ENCODE measurements at places on chromosomes 3 and 15.
A peak's percentile ranks its signal among the peaks of the same experiment; 100 is the strongest.

DNA sequence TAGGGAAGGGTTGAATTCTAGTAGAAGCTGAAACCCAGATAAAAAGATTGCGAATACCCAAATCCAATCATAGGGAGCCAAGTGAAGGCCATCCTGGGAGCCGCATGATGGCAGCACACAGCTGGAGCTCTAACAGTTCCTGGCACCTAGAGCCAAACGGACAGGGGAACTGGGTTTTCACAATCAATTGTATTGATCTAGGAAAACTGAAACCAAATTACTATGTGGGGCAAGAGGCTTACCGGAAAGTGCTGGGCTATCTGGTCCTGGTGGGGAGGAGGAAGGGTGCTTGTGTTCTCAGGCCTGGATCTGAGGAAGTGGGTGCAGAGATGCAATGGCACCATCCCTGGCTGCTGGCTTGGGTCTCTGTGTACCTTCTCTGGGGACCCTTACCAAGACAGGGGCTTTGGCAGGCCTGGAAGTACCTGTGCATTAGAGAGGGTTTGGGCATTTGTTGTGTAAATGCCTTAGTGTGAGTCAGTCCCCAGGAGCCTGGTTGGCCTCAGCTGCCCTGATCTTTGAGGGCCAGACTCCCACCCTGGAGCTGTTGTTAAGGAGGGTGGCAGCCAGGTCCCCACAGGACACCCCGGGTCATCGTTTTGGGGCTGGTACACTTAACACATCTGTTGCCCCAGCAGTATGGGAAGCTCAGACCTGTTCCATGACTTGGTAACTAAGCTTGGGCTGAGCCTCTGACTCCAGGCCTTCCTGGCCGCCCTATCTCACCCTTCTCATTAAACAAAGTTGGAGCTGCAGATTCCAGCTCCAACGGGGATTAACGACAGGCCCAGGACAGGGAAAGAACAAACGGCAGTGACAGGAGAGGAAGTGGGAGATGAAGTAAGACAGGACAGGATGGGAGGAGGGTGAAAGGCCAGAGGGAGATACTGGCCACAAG, 8.9 kb upstream of the FURIN start:
- DNase-seq: no peak

DNA sequence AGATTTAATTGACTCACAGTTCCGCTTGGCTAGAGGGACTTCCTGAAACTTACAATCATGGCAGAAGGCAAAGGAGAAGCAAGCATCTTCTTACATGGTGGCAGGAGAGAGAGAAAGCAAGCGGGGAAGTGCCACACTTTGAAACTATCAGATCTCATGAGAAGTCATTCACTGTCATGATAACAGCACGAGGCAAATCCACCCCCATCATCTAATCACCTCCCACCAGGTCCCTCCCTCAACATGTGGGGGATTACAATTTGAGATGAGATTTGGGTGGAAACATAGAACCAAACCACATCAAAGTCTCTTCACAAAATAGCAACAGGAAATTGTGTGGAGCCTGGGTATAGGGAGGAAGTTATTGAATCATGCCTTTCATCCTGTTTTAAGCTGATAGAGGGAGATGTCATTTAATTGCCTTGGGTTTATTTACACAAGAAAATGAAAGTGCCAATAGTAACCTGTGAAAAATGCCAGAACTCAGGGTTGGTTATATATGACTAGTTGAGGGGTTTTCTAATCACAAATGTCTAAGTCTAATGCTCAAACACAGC, 624.8 kb upstream of the LMCD1 start:
- DNase-seq: no peak

DNA sequence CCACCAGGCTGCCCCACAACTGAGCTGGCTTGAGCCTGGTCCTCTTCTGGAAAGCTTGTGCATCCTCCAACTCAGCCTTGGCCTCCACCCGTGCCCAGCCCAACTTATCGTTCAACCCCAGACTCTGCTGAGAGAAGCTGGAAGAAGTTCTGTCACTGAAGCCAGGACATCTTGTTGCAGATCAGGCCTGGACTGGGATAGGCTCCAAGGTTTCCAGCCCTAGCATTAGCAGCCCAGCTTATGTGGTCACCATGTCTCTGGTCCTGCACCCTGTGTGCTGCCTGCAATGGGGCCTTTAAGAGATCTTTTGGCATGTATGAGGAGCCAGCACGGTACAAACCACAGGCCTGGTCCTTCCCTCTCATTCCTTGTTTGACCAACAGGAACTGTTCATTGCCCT, 15.2 kb upstream of the CAMP start:
- no peak for DNase-seq

- DNase-seq: peak; percentile 7
Observed at GRCh38 chr3:60948488-60948887, 302.8 kb downstream of the FHIT start.

- DNase-seq: no peak
Observed at GRCh38 chr3:39419742-39420315, 13.3 kb downstream of the RPSA start.

GRCh38 chr3:168093229-168093628, 2.5 kb downstream of the GOLIM4 start:
- peak; percentile 38 for DNase-seq

DNA sequence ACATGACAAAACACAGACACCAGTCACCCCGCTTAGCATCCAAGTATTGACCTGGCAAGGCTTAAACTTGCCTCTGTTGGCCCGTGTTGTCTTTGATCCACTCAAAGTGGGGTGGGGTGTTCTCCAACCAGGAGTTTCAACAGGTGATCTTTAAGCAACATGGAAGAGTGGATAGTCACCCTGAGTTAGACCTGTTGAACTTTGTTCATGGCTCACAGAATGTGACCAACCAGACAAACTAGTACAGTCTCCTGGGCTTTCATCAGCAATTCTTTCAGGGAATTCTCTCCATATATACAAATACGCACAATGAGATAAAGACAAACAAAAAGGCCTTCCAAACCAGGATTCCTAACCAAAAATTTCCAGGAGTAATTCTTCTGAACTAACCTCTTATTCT, 11.9 kb downstream of the LEKR1 start:
- DNase-seq: no peak

DNA sequence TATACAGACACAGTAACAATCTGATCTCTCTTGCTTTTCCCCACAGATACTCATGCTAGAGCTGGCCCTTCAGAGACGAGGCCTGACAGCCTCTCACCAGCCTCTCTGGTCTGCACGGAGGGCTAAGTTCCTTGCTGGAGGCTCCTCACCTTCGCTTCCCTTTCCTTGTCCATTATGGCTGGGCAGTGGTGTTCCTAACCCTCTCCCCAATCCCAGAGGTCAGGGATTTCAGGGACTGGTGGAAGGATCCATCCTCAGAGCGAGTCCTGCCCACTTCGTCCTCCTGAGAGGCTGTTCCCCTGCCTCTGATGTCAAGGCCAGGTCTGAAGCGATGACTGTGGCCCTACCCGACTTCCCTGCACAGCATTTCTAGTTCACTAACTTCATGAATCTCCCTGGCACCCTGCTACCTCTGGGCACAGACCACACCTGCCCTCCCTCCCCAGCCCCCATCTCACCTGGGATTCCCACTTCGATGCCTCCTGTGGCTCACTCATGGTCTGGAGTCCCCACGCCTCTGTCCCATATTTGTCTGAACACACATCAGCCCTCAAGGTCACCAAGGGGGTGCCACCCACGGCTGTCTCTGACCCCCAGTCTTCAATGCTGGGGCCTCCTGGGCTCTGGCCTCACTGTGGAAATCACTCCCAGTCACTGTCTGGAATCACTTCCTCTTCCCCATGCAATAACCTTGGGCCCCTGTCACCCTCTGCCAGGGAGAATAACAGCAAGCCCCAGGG, 124.9 kb upstream of the PRR20G start:
- no peak for DNase-seq

DNA sequence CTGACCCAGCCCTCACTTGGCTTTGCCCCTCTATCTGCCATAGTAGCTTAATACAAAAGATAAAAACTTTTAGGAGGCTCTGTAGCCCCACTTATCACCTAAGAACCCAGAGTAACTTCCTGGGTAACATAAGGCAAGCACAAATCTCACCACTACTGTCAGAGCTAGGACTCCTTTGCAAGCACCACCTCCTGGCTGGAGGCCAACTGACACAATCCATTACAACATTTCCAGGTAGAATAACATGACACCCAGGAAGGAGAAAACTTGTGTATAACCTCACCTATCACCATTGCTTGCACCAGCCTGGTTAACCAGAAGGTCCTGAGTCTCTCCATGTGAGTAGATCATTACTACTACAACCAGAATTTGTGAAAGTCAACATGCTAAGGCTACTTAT, 230.0 kb downstream of the TUSC7 start:
- DNase-seq: no peak

DNA sequence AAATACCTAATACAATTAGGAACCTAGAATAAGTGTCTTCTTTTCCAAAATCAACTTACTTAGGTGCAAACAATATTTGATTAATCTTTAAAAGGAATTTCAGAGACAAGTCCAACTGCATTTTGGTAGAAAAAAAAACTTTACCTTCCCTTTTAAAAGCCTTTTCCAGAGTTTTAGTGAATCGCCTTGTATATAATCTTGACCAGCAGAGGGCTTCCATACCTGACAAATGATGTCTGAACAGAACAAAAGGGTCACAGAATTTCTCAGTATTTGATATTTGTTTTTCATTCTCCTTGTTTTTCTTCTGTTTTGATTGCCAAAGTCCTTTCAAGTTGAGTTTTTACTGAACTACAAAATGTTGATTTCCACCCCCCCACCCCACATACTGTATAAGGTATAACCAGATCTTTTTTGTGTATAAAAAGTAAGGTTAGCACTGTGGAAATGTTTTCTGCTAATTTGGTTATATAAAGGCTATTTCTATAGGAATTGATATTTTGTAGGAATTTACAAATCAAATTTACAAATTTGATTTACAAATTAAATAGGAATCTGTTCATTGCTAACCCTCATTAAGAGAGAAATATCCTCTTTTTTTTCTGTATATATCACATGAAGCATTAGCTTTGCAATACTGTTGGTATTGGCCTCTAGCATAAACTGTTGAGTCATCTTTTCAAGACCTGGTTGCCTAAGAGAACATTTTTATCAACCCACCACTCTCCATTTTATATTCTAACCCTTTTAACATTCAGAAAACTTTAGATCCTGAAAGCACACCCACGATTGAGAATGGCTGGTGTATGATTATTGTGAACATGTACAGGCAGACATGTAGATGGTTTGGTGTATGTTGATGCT, 464.1 kb upstream of the RARB start:
- DNase-seq: peak; percentile 43

GRCh38 chr3:73787620-73788019, 162.9 kb upstream of the PDZRN3 start:
- DNase-seq: no peak

DNA sequence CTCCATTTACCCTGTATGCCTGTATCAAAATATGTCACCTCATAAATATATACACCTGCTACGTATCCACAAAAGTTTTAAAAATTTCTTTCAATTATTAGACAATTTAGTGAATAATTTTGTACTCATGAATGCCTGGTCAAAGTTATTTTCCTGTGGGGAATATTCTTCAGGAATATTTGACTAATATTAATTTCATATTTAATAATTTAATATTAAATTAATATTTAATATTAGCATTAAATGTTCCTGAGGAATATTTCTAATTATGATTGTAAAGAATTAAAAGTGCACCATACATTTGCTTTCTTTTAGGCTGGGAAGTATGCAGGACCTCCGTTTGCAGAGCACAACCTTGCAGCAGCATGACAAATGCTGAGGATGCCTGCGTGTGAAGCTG, 422.7 kb downstream of the C3orf38 start:
- no peak for DNase-seq

DNA sequence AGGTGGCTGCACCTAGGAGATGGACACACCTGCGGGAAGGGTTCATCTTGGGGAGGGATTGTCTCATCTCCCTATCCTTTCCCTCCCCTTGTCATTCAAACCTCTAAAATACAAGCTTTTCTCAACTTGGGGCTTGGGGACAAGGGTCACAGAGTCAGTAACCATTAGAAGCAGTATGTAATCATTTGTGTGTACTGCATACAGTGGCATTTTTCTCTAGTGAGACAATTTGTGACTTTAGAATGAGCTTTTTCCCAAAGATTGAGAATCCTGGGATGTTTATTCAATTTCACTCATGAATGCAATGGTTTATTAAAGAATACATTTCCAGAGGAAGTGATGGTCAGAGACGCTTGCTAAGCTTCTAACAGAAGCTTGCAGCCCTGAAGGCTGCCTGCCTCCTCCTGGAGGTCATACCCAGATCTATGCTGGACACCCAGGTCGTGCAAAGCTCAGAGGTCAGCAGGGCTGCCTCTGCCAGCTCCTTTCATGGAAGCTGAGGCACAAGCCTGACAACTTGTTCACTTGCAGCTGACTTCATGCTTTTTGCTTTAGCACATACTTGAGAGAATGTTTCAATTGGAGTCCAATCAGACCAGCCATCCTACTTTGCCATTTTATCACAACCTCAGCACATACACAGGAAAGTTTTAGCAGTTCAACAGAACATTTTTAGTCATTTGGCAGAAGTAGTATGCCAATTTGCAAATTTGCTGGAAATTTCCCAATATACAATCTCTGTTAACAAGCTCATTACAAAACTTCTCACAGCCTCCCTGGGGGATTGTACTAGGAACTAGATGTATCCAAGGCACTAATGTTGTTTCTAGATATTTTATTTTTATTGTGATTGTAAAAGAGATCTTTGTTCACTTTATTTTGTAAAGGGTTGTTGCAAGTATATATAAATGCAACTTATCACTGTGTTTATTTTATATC, 25.6 kb upstream of the ALDH1L1 start:
- no peak for DNase-seq

DNA sequence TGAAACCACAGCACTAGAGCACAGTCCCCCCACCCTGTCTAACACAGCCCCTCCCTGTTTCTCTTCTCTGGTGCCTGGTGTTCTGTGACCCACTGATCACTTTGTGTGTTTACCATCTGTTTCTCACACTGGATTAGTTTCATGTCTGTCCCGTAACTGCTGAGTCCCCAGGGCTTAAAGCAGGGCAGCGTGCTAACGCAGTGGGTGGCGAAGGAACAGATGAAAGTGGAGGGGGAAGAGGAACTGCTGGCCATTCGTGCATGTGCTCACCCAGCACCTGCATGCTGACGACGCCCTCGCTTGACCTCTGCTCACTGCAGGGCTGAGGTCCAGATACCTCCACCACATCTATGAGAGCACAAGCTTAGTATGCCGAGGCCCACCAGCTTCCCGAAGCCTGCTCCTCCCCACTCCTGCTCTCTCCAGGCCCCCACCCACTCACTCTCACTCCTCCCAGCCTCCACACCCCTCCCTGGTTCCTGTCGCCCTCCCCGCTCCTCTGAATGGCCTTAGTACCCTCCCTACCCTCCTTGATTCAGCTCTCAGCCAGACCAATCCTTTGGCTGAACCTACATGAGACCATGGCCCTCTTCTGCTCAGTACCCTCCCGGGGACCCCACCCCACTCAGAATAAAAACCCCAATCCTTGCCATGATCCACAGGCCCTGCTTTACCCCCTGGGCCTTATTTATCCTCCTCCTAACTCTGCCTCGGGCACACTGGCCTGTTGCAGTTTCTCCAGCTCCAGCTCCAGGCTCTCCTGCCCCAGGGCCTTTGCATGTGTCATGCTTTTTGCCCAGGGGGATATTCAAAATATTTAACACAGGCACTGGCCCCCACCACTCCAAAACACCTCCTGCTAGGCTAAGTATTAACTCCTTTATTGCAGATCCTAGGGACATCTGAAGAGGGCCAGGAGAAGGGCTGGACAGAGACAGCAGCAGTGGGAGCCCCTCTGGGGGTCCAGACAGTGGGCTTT, 15.1 kb upstream of the IQSEC1 start:
- peak; percentile 91 for DNase-seq
